ENCODE measurements at places on chromosomes 4 and X.

- DNase-seq, result no peak
Observed at GRCh38 chrX:152138388-152138784, at the start of gene MAGEA10. Gene MAGEA10, minus strand, starts transcription at chrX:152138577. Its CDS starts 2,957 bp downstream, at chrX:152135620.

GRCh38 chr4:79317711-79318110 lies 8.2 kb downstream of the NAA11 start:
- DNase-seq, result no peak

DNA sequence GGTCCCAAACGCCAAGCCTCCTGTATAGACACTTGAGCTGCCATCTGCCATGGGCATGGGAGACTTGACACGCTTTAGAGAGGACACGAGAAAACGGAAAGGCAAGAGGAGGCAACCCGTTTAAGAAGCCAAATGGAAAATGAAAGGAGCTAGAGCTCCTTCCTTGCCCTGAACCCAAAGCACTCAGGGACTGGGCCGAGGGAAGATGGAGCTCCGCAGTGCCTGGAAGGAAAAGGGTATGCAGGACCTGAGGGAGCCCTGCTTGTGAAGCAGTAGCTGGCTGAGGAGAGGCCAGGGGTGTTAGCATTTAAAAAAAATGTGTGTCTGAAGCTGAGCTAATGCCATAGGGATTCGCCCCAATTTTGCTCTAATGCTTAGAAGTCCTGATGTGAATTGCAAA lies 15.1 kb downstream of the MCF2 start:
- DNase-seq, result no peak

DNA sequence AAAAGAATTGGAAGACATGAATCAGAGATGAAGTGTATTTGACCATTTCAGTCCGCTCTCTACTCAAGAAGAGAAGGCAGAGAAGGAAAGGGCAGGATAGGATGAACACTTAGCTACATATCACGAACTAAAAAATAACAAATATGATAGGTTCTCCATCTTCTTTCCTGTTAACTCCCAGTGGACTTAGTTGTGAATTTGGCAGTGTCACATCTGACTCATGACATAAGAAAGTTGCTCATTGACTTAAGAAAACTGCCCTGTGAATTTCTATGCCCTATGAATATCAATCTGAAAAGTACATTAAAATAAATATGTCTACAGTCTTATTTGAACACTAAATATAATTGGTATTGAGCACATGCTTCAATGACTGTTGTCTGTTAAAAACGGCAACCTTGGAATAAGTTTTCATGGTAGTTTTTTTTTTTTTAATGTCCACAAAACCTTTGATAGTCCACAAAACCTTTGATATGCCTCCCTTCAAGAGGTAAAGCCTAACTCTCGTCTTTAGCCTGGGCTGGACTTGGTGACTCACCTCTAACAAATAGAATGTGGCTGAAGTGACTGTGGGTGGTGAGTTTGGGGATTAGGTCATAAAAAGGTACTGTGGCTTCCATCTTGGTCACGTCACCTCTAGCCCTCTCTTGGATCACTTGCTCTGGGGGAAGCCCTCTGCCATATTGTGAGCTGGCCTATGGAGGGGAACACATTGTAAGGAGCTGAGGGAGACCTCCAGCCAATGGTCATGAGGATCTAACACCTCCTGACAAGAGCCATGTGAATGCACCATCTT lies 184.7 kb upstream of the S100G start:
- no peak for DNase-seq

- no peak for DNase-seq
Observed at GRCh38 chrX:40148385-40149285, 50.9 kb upstream of the BCOR start.

- DNase-seq, result no peak
Observed at GRCh38 chr4:186021461-186022167, 47.3 kb upstream of the TLR3 start.

DNA sequence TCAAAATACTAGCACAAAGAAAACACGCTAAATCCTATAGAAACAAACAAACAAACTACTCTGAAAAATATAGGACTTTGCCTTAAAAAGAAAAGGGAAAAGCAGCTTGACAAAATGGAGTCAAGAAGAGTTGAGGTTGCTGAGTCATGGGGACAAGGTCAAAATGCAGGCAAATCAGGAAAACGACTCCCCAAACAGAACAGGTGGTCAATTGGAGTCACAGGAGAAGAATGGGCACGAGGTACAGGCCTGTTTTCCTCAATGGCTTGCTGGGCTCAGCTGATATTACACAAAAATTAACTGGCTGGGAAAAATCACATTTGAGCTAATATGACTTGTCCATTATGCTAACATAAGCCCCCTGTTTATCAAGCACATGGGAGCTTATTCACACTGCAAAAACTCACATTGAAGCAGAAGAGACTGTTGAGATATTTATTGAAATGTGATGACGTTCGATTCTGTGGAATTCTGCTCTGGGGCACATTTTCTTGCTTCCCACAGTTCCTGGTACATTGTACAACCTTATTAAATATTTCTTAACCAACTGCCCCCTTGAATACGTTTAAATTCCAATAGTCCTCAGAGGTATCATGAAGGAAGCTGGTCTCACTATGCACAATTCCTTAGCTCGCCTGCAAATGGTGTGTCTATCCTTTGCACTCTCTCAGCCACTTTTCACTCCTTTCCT lies 1622.1 kb downstream of the STIM2 start:
- no peak for DNase-seq

DNA sequence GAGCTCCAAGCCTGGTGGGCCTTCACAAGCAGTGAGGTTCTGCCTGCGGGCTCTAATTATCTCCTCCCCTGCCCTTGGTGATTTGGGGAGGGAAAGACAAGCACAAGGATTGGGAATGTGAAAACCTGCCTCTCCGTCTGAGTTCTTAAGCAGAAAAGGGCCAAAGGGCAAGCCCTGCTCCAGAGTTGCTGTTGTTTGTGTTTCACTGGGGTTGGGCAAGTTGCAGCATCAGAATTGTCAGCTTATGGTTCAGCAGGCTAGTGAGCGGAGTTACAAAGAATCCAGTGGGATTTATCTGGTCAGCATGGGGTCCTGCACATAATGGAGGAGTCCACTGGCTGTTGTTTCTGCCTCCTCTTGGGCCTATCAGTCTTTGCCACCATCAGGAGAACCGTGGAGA lies 60.5 kb downstream of the NHS start:
- no peak for DNase-seq

DNA sequence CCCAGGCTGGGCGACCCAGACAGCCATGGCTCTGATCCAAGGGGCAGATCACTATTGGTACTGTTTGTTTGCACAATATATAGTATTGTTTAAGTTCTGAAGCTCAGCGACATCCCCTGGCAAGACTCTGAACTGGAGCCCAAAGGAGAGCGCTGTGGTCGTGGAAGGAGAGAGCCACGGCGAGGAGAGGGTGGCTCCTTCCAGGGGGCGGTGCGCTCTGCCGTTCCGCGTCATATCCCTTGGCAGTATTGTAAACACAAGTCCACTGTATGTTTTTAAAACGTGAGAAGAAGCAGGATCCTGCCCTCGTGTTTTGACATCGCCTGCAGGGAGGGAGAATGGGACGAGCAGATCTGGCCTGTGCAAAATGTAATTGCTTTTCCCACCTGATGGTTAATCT lies 185.5 kb downstream of the RAB28 start:
- DNase-seq, result no peak

DNA sequence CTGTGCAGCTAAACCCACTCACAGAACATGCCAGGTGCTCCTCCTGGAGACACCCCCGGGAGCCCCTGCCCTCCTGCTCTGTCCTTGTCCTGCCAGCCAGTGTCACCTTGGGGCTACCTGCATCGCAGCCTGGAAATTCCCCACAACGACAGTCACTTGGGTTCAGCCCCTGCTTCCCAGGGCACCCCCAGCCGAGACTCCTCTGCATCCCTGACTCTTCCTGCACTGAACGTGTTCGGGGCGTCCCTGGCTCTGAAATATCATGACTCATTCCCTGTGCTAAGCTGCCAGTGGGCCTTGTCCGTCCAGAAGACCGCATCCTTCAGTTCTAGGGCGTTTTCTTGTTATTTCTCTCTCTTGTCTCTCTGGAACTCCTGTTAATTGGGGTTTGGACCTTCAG lies 5.8 kb downstream of the CFAP99 start:
- no peak for DNase-seq

DNA sequence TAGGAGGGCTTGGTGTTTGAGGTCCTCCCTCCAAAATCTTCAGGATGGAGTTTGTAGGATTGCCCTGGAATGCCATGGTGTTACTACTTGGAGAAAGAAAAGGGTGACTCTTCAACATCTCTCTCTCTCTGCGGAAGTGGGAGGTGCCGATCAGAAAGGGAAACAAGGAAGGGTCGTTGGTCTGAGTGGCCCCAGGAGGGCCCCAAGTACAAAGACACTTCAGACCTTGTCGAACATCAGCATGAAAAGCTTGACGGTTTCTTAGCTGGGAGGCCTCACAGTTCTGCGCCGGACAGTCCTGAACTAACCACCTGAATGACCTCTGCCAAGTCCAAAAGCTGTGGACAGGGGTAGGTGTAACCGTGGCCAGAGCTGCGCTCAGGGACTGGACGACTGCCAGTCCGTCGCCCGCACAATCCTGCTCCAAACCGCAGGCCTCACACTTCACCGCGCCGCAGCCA lies 646 bp upstream of the GSX2 start:
- DNase-seq, result no peak

GRCh38 chr4:70712604-70713452 lies 8.9 kb upstream of the RUFY3 start:
- DNase-seq, result no peak

DNA sequence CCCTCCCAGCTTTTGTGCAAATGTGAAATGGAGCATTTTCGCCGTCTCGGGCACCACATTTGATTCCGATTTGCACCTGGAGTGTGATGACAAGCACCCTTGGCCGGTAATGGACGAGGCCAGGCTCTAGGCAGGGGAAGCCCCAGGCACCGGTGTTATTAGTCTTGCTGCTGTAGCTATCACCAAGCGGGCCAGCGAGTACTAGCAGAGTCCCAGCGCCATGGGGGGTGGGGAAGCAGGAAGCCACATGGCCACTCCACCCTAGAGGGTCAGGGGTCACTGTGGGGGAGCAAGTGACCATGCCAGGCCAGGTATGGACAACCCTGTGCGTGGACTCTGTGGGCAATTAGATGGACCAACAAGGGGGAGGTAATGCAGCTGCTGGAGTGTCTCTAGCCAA lies 88.8 kb downstream of the CPZ start:
- DNase-seq, result no peak

DNA sequence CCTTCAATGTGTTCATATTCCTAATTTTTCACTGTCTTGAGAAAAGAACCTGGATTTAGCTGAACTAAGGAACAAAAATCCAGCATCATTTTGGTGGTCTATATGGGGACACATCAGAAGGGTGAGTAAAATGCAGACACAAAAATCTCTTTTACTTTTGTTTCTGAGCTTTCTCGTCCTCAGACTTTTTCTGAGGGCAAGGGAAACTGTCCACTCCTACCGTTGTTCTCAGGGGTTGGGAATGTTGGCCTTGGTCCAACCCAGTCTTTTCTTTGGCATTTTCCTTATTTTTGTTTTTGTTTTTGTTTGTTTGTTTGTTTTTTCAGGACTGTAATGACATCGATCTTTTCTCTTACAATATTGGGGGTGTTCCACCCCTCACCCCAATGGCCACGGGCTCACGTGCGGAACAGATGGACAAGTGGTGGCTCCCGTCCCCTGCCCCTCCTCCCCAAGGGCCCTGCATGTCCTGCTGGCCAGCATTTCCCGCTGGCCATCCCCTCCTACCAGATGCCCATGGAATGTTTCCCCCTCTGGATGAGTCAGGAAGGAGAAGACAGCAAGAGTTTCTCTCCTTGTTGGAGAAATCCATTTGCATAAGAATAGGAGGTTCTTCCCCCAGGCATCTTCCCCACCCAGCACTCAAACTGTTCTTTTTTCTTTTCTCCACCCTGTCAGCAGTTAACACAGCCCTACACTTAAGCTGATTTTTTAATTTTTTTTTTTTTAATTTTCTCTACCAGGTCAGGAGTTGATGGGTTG lies 305.4 kb upstream of the NDST4 start:
- no peak for DNase-seq

DNA sequence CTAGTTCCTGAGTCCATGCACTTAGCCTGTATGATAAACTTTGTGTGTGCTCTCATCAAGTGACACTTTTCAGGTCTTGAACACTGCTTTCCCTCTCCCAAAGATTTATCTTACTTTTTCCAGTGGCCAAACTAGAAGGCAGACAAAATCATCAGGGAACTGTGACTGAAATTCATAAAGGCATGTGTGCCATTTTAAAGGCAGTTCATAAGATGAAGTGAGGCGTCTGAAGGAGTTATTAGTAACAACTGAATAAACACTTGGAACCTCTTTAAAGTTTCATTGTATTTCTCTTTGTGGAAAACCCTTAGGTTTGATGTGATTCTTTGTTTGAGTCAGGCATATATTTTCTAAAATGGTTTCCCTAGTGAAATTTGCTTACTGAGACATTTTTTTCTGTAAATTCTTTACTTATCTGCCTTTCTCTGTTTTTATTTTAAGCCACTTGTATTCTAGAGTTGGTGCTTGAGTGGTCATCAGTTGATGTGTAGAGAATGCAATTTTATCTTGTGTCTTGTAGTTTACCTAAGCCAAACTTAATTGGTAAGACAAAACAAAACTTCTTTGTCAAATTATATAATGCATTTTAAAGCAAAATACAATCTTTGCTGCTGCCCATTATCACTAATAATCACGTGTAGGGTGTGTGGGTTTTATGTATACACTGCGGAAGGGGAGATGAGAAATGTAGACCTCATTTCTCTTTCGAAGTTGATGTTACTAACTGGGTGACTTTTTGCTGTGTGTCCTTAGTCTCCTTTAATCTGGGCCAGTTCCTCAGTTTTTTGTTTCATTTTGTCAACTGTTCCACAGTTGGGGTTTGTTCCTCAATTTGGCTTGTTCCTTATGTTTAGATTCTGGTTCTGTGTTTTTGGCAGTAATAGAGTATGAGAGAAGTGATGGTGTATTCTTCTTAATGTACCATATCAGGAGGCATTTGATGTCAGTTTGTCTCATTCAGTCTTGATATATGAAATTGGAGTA lies 56.8 kb downstream of the RBPJ start:
- no peak for DNase-seq

DNA sequence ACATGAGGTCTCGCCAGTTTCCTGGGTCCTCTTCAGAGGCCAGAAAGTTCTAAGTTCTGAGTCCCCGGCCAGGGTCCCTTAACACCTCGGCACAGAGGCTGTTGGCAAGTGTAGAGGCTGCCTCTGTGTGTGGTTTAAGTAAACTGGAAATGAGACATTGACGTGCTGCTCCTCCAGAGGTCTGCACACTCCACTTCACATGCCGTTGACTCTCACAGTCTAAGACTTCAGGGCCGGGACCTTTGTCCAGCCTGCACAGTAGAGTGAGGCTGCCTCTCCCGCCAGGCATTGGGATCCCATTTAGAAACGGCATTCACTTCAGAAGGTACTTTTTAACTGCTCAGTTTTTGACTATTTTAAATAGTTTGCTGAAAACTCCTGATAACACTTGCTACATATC lies 10.6 kb upstream of the TADA2B start:
- DNase-seq, result no peak

DNA sequence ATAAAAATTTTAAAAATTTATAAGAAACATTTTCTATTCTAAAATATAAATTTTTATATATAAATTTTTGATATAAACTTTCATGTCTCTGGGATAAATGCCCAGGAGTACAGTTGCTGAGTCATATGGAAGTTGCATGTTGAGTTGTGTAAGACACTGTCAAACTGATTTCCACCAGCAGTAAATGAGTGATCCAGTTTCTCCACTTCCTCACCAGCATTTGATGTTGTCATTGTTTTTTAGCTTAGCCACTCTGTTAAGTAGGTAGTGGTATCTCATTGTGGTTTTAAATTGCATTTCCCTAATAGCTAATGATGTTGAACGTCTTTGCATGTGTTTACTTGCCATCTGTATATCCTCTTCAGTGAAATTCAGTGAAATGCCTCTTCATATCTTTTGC lies 66.5 kb downstream of the MAMLD1 start:
- DNase-seq, result no peak

All from activated T-cell treated with anti-CD3 and anti-CD28 coated beads, Interleukin-2, amount 50 U/mL, for 1 hour (primary cell).